ENCODE measurements at places on chromosomes 1 and 21. TPM values are rescaled to one million over a fixed set of nuclear protein-coding genes. Genes with fewer than 3 reads are reported as not detected.

DNA sequence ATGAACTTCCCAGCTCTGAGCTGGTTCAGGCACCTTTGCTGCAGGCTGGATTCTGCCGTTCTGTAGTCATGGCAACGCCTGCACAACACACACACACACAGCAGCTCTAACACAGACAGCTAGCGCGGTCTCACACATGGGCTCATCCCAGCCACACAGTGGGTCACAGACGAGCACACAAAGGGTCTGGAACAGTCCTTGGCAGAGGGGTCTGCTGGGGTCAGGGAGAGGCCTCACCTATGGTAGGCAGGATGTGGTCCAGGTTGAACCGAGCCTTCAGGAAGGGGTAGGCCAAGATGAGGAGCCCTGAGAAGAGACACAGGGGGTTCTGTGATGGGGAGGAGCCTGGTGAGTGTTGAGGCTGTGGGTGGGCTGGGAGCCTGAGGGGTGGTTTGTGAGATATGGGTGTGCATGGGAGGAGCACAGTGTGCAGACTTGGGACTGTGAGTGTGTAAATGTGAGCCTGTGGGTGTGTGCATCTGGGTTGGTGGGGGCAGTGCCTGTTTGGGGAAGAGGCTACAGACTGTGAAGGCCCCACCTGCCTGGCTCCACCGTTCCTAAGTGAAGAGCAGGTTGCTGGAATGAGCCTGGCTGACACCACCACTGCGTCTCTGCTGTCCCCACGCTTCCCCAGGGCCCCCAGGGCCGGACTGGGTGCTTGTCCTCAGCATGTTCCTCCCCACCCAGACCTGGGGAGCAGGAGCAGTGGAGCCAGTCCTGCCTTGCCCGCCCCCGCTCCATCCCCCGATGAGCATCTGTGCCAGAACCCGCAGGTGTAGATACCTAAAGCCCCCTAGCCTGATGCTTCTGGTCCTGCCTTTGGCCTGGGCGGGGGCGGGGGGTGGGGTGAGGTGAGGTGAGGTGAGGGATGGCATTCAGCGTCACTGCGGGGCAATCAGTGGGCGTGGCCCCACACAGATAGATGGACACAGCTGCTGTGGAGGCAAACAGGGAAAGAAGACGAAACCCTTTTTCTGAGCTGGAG lies 1.5 kb downstream of the KNCN start:
- DNase-seq, result peak; percentile 41

GRCh38 chr1:206492589-206492988 lies 14.7 kb upstream of the RASSF5 start:
- no peak for DNase-seq

The TUT4 gene
- total RNA-seq, result 61.6 TPM

GRCh38 chr1:112245114-112245513 lies 150.9 kb upstream of the CTTNBP2NL start:
- DNase-seq, result no peak

DNA sequence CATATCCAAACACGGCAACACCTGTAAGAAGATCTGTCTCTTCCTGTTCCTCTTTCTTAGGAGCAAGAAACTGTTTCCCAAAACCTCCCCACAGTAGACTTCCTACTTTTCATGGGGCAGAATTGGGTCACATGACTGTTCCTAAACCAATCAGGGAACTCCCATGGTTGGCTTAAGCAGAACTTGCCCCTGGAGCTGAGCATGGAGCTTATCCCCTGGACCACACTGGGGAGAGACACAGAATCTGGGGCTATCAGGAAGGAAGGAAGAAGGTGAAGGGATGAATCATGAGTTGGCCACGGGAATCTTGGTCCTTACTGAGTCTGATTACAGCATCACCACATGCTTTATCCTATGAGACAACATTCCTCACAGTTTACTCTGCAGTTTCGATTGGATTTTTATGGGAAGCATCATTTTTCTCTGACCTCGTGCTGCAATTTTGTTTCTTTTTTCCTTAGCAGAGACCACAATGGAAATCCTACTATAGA lies 81.8 kb downstream of the CDC7 start:
- no peak for DNase-seq

The CD34 gene
- 0.04 TPM for total RNA-seq

- no peak for DNase-seq
These were observed 20.1 kb upstream of the PEX10 start for GRCh38 chr1:2432441-2432844.

- DNase-seq, result no peak
These were observed 101.6 kb upstream of the PALMD start for GRCh38 chr1:99544328-99544727.

DNA sequence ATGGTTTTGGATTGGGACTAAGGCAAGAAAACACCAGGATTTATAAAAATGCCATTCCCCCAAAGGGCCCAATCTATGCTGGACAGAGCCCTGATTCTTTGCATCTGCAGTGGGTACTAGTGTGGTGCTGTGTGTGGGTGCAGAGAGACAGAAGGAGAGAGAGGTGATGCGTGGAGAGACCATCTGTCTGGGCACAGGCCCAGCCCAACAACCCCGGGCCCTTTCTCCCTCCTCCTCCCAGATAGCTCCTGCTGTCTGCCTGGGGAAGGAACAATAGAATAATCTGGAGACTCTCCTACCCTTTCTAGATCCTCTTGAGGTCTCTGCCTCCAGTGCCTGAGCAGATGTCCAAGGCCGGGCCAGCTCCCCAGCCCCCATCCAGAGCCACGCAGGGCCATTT lies 15.1 kb downstream of the KIAA1614 start:
- no peak for DNase-seq

The KMO gene
- not detected for total RNA-seq

DNA sequence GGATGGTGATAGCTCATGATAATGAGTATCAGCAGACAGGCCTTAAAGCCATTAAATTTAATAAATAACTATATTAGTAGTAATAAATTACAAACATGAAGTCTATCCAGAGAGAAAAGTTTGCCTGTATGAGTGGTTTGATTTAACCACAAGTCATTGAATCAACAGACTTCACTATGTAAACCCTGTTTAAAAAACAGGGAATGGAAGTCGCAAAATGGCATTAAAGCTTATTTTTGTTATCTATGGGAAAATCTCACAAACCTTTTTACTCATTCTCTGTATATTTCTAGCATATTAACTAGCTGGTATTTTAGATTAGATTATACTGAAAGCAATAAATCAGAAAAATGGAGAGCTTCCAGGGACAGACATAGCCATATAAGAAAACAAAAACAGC lies 45.3 kb downstream of the SASS6 start:
- no peak for DNase-seq

- DNase-seq, result no peak
These were observed 82.4 kb downstream of the ZMYM4 start for GRCh38 chr1:35350872-35351271.

The TPTE gene
- total RNA-seq, result not detected

DNA sequence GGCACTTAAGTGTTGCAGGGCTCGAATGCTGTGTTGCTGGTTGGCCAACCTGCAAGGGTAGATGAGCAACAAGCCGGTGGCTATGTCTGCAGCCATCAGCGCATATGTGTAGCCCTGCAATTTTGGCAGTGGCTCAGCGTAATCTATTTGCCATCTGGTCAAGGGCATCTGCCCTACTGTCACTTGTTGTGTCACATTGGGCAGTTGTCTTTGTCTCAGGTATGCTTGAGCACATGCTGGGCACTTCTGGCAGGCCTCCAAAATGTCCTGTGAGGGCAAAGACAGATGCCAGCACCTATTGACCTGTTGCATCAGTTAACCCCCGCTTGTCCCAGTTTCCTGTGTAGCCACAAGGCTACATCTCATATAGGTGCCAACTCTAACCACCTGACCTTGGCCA lies 111.8 kb downstream of the GDAP2 start:
- no peak for DNase-seq

- no peak for DNase-seq
These were observed 22.6 kb upstream of the COL9A2 start for GRCh38 chr1:40339420-40340323.

DNA sequence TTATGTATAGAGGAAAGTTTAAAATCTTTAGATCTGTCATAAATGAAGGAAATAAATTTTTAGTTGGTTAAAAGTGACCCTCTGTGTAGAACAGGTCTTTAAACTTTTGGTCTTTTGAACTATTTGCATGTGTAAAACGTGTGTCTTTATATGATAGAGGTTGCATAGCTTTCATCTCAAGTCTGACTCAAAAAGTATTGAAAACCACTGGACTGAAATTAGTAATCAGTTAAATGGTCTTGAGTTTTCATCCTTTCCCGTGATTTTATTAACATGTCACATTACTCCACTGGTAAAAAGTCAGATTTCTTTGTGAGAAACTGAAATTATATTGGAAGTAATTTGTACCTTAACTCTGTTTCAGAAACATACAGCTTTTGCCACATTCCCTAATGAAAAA lies 1.8 kb downstream of the RNPC3 start:
- DNase-seq, result no peak

DNA sequence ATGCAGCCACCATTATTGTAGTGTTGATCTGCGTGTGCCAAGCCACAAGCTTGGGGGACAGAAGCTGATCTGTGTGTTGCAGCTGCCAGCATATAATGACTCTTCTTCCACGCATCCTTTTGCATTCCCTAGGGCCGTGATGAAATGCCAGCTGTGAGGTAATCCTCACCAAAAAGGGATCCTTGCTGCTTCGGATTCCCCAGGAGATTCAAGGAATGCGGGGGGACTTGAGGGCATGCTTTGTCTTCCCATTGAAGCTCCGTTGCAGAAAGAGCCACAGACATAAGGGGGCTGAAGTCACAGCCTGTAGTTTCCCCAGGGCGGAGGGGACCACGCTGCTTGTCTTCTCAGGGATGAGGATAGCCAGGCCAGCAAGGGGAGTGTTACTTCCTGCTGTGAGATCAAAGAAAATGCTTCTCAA lies 281.6 kb upstream of the FMN2 start:
- DNase-seq, result no peak

The TTC3 gene
- 65.1 TPM for total RNA-seq

DNA sequence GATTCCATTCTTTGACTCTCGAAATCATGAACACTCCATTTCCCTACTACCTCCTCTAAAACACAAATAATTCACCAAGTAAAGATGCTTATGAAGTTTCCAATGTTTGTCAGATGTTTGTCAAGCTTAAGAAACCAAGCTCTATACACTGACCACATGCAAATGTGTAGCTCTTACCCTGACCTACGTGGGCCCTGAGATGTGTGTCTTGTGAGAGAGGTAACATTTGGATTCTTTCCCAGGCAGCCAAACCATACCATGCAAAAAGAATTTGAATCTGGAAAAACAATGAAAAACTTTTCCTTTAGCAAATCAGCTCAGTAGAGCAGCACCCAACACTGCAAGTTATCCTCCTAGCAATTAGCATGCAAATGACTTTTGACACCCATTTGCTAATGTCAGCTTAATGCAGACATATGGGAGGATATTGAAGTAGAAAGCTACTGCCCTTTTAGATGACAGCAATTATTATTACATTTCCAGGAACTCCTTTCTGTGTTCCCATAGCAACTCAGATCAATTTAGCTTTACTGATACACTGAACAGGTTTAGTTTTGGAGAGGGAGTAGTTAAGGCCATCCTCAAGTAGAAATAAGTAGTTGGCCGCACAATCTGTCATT lies 83.2 kb upstream of the RGS4 start:
- no peak for DNase-seq

- DNase-seq, result no peak
These were observed 3.6 kb downstream of the C1orf216 start for GRCh38 chr1:35714921-35715567.

- DNase-seq, result no peak
These were observed 1722.4 kb downstream of the PLA2G4A start for GRCh38 chr1:188551176-188551575.

DNA sequence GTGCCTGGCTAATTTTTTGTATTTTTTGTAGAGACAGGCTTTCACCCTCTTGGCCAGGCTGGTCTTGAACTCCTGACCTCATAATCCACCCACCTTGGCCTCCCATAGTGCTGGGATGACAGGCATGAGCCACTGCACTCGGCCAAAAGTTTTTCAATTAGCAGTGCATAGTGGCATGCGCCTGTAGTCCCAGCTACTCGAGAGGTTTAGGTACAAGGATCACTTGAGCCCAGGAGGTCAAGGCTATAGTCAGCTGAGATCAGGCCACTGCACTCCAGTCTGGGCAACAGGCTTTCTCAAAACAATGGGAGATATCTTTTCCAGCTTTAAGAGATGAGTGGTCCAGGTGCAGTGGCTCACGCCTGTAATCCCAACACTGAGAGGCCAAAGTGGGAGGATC lies 30.8 kb downstream of the DAP3 start:
- no peak for DNase-seq

- no peak for DNase-seq
These were observed 647 bp downstream of the TSEN15 start for GRCh38 chr1:184052194-184052559.

GRCh38 chr1:2204415-2205190 lies 10.0 kb upstream of the FAAP20 start:
- DNase-seq, result no peak

The FAM89A gene
- total RNA-seq, result 14.9 TPM

DNA sequence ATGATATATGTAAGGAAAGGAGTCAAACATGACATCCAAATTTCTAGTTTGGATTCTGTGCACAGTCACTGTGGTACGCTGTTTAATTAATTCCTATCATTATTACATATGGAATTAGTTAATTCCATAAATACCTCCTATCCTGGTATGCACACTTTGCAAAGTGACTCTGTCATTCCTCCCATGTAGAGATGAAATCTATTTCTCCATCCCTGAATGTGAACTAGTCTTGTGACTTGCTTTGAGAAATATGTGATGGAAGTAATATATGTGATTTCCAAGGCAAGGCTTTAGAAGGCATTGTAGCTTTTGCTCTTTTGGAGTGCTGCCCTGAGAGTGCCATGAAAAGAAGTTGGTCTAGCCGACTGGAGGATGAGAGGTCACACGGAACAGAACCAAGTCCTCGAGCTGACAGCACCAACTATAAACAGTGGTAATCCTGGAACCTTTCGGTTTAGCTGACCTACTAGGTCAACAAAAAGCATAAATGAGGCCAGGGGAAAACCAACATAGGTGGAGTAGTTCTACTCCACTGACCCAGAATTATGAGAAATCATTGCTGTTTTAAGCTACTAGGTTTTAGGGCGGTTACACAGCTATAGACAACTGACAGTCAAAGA lies 1.5 kb downstream of the SELENOF start:
- no peak for DNase-seq

GRCh38 chr1:238772322-238772721 lies 614.0 kb upstream of the CHRM3 start:
- DNase-seq, result no peak

DNA sequence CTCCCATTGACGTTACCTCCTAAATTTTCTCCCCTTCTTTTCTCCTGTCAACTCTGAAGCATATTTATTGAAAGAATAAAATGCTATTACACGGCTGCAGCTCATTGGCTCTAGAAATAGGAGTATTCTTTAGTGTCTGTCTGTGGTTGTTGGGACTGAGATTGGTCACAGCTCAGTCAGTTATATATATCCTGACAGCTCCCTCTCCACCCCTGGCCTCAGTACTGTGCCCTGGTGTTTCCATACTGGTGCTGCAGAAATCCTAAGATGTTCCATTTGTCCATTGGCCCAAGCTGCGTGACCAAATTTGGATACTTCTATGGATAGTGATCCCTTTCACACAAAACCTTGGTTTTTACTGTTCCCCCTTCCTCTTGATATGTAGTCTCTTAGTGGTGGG lies 67.3 kb downstream of the RALGPS2 start:
- DNase-seq, result no peak

- no peak for DNase-seq
These were observed 91.7 kb downstream of the MATN1 start for GRCh38 chr1:30631700-30632099.

Data from activated CD4-positive, alpha-beta T cell treated with anti-CD3 and anti-CD28 coated beads for 36 hours (primary cell).